Glomerular endothelial cell (primary cell): ENCODE measurements at places on chromosomes 16 and 17.
A peak's percentile ranks its signal among the peaks of the same experiment; 100 is the strongest.

- DNase-seq, result no peak
These were observed 14.0 kb downstream of the RPGRIP1L start for GRCh38 chr16:53689636-53690035.

GRCh38 chr16:27311448-27311830 lies 2.3 kb upstream of the IL4R start:
- no peak for DNase-seq

DNA sequence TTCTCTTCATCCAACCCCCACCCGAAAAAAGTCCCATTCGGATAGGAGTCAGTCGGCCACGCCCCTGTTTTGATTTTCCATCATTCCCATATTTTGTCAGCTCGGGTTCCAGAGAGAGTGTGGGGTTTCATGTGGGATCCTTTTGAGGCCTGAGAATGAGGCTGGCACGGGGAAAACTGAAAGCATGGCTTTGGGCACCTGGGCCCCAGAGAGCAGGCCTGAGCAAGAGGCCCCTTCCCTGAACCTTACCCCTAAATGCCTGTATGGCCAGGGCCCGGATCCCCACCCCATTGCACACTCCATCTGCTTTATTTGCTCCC lies 4.6 kb upstream of the HOXB4 start:
- DNase-seq, result no peak

DNA sequence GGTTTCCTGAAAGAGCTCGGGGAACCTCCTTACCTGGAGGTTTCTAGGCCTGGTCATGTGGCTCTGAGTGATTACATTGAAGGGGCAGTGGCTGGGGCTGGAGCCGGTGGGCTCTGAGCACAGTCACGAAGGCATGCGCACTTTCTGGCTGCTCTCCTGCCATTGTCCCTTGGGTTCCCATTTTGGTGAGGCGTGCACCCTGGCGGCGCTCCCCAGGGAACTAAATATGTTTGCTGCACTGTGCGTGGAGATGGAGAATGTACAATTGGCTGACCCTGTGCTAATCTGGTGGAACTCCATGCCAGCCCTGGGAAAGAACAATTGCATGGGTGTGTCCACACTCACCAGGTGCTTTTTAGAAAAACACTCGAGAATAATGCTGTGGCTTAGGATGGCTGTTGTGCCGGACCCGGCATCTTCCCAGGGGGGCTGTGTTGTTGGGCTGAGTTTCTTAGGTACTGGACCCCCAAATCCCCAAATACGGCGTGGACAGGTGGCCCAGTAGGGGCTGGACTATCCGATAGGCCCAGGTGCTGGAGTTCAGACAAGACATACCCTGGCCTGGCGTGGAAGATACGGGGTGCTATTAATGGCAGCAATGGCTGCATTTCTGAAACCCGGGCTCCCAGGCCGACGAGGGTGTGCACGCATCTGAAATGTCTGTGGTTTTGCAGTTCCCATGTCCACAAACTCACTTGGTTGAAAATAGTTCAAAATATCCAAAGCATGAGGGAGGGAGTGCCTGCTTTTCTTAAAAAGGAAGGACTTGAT lies 230.5 kb downstream of the SEC14L1 start:
- no peak for DNase-seq

- no peak for DNase-seq
These were observed 4.2 kb downstream of the SNN start for GRCh38 chr16:11672206-11673090.

GRCh38 chr17:6135236-6135635 lies 65.1 kb downstream of the WSCD1 start:
- DNase-seq, result no peak

- no peak for DNase-seq
These were observed at the start of gene C17orf113 for GRCh38 chr17:42050393-42051012. Gene C17orf113, minus strand, starts transcription at chr17:42050601. Its CDS starts 7,225 bp downstream, at chr17:42043376.

- no peak for DNase-seq
These were observed 62.2 kb downstream of the PITPNC1 start for GRCh38 chr17:67439269-67439668.

DNA sequence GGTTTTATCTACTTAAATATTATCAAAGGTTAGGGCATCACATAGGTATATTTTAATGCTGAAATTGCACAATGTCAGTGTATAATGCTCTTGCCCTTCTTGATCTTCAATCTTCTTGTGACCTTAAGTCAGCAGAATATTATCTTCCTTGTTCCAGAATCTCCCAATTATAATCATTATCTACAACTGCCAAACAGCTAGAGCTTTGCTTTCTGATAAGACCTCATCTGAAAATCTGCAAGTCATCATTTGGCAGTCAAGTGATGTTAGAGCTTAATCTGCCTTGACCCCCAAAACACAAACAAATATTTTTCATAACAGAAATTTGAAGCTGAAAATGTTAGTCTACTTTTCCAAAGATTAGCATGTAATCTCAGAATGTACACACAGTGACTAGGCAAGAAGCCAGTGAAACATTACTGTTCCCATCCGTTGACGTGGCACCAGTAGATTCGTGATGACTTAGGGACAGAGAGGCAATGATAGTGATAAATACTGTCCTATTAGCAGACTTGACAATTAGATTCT lies 19.8 kb downstream of the REXO5 start:
- no peak for DNase-seq

- DNase-seq, result no peak
These were observed 200.1 kb downstream of the KCNJ2 start for GRCh38 chr17:70369391-70369790.

DNA sequence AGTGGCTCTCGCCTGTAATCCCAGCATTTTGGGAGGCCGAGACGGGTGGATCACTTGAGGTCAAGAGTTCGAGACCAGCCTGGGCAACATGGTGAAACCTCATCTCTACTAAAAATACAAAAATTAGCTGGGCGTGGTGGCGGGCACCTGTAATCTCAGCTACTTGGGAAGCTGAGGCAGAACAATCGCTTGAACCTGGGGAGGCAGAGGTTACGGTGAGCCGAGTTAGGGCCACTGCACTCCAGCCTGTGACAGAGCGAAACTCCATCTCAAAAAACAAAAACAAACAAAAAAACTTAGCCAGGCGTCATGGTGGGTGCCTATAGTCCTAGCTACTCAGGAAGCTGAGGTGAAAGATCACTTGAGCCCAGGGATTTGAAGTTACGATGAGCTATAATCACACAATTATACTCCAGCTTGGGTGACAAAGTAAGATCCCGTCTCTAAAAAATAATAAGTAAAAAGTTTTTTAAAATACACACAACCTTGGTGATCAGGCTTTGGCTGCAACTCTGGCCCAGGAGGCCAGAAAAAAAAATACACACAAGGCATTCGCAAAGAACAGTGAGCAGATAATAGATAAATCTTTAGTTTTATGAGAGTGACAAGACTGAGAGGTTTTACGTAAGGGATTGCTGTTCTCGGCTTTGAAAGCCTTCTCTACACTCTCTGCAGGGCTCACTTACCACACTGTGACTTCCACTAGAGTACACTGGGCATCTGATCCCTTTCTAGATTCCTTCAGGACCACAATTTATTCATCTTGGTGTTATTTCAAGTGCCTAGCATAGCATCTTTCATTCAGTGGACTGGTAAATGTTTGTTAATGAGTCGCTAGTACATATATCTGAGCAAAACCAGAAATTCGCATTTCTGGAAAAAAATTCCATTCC lies 5.9 kb downstream of the GSPT1 start:
- no peak for DNase-seq

GRCh38 chr16:67399749-67400704 lies 6.7 kb upstream of the TPPP3 start:
- DNase-seq, result no peak

DNA sequence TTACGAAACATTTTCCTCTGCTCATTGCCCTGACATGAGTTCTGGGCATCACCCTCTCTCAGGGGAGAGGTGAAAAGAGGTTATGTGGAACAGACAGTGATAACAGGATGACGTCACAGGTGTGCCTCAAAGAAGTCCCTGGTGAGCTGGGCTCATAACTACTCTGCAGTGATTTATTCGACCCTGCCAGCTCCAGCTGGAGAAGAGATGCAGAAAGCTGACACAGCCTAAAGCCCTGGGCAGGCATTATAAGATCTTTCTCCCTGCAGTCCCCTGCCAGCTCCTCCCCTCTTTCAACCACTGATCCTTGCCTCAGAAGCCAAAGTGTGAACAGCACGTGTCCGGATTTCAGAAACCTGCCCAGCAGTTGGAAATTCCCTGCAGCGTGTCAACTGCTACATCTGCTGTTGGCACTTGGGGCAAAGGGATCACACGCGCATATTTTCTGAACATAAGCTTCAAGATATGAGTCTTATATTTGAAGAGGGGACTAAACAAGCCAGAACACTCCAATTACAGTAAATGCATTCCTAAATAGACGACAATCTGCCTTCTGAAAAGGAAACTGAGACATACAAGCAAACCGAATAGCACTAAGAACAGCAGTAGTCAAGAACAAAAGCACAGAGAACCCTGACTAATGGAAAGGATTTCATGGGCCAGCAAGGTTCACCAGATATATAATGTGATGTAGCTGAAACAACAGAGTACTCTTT lies 80.5 kb downstream of the SMG6 start:
- no peak for DNase-seq

GRCh38 chr16:68338326-68339119 lies 27.7 kb downstream of the PRMT7 start:
- DNase-seq, result no peak

GRCh38 chr17:76251478-76252039 lies 11.3 kb upstream of the RNF157 start:
- DNase-seq, result no peak

DNA sequence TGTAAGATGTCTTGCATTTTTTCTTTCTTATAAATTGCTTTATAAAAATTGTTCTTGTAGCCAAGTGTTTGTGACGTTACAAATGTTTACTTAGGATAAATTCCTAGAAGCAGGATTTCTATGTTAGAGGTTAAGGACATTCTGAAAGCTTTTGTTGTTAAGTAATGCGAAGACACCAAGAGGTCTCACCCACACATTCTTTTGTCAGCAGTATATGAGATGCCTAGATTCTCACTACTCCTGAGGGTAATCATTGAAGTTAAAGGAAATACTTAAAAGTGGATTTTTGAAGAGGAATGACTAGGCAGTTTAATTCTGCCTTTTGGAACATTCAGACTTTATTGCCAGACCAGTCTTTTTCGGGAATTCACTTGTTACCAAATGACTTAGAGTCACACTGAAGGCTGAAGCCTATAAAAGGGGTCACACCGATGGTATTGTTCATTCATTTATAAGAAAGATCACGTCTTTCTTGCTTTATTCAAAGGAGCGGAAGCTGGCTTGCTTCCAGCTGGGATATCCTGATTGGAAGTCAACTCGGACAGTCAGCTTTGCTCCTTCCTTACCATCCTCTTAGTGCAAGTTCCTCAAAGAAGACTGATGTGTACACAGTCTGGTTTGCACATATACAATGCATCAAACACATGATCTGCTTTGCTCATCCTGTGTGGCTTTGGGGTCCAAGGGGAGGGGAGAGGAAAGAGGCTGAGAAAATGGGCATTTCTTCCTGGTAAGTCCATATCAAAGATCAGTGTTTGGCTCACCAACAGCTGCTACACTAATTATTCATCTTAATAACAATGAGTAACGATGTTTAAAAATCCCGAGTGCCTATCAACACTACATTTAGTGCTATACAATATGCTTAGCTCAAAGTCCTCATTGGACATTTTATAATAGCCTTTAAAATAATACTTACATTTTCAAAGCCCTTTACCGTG lies 160.0 kb downstream of the MAP2K6 start:
- peak; percentile 42 for DNase-seq

DNA sequence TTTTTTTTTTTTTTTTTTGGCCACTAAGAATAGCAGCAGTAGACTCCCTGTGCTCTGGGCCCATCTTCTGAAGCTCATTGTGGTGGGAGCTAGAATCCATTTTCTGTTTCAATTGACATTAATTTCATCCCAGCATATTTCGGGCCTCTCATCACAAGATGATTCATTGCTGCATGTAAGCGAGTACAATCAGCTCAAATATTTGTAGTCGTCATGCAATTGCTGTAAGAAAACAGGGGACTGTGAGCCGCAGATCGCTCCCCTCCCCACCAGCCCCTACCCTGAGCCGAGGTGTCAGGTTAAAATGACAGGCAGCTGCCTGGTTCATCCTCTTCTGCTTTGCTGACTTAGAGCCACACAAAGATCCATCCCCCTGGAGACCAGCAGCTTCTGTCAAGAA lies 358.8 kb upstream of the CDH5 start:
- no peak for DNase-seq

DNA sequence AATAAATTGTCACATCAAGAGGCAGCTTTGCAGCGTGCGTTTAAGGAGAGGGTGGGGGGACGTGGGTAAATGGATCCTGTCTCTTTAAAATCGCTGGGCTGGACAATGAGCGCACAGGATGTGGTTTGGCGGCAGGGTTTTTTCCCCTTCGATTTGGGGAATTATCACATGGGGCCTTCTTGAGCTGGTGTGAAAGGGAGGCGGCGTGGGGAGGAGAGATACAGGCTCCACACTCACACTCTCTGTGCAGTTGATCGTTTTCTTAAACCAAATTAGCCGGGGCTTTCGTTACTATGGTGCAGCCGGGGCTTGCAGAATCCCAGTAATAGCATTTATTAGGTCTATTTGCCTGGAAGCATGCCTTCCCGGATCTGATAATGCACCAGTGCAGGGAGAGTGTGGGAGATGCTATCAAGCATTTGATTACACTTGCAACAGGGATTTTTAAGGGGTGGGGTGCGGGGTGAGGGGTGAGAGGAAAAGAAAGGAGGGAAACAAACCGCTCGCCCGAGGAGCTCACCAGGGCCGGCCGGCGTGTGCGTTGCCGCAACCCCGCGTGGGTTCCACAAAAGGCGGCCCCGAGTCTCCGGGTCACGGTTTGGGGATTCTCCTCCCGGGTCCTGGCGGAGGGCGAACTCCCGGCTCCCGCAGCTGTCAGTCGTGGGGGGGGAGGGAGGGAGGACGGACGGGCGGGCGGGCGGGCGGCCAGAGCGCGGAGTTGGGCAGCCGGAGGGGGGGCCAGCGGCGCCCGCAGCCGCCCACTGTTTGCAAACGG lies 58.8 kb upstream of the GSE1 start:
- no peak for DNase-seq

- no peak for DNase-seq
These were observed 25.7 kb upstream of the RASL10B start for GRCh38 chr17:35705705-35706104.

- no peak for DNase-seq
These were observed 86.6 kb downstream of the SNX11 start for GRCh38 chr17:48194097-48194550.

GRCh38 chr17:65920996-65921395 lies 270.9 kb downstream of the CEP112 start:
- no peak for DNase-seq

GRCh38 chr16:84511180-84511800 lies 6.8 kb upstream of the MEAK7 start:
- peak; percentile 48 for DNase-seq

DNA sequence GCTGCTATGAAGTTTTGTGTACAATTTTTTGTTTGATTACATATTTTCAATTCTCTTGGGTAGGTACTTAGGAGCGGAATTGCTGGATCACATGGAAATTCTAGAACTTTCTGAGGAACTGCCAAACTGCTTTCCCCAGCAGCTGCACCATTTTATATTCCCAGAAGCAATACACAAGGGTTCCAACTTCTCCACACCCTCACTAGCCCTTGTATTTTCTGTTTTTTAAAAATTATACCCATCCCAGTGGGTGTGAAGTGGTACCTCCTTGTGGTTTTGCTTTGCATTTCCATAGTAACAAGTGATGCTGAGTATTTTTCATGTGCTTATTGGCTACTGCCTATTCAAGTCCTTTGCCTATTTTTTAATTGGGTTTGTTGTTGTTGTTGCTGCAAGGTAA lies 20.9 kb downstream of the NACA2 start:
- no peak for DNase-seq

- DNase-seq, result no peak
These were observed 22.7 kb upstream of the CMTM4 start for GRCh38 chr16:66719246-66719645.
